Esophagus muscularis mucosa (tissue), 4 donors: ENCODE measurements at places on chromosomes 7 and 10. TPM values are rescaled to one million over a fixed set of nuclear protein-coding genes. Genes with fewer than 3 reads are reported as not detected.

DNA sequence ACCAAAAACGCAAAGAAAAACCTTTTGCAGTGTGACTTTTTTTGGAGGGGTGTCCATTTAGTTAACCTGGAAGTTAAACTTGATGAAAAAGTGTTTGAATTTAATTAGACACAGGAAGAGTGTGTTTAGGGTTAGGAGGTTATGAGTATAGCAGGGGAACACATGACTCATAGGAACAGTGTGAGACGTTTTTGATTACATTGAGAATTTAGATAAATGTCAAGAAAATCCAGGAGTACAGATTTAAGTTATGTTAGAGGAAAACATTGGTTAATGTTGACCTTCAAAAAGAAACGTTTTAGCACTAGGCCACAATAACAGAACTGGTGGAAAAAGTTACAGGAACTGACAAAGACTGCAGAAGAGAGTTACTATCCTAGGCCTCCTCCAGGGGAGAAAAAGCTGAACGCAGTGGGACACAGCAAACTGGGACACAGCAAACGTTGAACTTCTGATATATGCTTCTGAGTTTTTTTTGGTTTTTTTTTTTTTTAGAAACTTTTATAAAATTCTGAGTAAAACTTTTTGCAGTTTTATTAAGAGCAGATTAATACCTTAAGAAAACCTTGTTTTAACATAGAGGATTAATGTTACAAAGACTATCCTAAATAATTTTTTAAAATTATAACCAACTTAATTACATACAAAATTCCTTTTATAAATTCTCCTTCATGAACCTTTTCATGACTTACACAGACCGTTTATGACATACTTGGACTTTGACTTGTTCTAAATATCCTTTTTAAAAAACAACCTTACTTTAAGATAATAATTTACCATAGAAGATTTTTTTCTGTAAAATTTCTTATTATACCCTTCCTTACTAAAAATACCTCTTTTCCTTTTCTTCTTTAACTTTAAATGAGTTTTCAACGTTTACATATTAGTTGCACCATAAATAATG, 22.2 kb downstream of the LANCL2 start:
- DNase-seq, result no peak

DNA sequence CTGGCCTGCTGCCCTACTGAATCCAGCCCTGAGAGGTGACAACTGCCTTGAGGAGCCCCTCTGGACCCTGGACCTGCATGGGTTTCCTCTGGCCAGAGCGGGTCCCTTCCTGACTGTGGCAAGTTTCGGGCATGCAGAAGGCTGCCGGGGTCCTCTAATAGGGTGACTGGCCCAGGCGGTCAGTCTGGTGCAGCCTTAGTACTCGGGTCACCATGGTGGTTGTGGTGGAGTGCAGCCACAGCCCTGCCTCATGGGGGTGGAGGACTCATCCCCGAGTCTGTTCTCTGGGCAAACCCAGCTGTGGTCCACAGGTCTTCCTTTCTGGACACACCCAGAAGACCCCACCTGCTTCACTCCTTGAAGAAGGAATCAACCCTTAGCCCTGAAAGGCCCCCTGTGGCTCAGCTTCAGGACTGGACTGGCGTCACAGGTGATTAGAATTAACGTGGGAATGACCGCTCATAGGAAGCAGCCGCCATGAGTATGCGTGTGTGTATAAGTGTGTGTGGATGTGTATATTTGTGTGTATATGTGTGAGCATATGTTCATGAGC, 28.7 kb downstream of the RAMP3 start:
- DNase-seq, result no peak

- DNase-seq, result no peak
Observed at GRCh38 chr10:106500041-106500924, 664.2 kb downstream of the SORCS1 start.

GRCh38 chr10:79098596-79099015, 29.8 kb downstream of the ZMIZ1 start:
- DNase-seq, result no peak

The CPVL gene
- 8.0 TPM for total RNA-seq
